ENCODE measurements at places on chromosomes 1 and 21. TPM values are rescaled to one million over a fixed set of nuclear protein-coding genes. Genes with fewer than 3 reads are reported as not detected.

DNA sequence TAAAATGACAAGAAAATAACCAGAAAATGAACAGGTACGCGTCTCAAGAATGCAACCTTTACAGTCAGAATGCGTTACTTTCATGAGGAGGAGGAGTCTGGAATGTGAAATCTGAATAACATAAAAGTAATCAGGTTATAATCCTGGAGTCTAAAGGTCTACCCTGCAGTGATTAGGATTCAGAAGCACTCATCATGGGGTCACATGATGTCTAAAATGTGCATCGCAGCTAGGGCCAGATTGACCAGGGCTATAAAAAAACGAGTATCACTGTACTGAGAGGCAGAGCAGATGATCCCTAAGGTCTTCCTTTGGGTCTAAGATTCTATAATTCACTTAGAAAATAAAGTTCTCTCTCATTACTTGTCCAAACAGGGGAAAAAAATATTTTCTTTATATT lies 7.4 kb downstream of the EIF2D start:
- no peak for DNase-seq

GRCh38 chr1:993379-993995 lies 6.4 kb downstream of the HES4 start:
- no peak for DNase-seq

DNA sequence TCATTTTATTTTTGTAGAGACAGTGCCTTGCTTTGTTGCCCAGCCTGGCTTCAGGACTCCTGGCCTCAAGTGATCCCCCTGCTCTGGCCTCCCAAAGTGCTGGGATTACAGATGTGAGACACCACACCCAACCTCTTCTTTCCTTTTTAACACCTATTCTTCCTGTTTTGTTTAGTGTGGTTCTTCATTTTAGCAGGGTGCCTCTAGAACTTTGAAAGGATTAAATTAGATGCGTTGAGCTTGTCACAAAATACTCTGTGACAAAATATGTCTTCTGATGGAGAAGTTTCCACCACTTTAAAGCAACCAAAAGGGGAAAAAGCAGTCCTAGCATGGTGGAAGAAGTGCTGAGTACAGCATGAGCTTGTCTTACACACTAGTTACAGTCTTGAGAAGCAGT lies 42.0 kb downstream of the CDC14A start:
- DNase-seq = no peak

GRCh38 chr1:24043345-24044032 lies 63.4 kb upstream of the SRSF10 start:
- no peak for DNase-seq

DNA sequence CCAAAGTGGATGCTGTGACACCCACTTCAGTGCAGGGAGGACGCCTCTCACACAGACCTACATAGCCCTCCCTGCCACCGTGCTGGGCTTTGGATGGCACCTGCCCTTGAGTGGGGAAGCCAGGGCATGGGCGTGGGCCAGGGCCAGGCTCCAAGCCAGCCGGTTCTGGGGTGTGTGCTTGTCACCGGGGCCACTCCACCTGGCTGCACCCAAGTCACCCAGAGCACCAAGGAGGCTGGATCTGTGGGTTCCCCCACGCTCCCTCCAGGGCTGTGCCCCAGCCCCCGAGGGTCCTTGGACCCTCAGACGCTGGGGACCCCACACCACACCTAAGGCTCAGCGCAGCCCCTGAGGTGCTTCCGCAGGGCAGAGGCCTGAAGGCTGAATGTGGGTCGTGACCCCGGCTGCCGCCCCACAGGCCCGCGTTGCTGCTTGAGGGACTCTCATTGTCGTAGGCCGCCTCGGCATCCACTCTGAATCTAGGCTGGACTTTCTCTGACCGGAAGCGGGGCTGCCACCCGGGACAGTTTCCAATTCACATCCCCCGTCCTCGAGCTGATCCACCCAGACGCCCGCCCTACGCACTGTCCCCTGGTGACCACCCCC lies 1.5 kb downstream of the MXRA8 start:
- peak; percentile 34 for DNase-seq

GRCh38 chr1:247367786-247368422 lies 36.2 kb upstream of the ZNF496 start:
- DNase-seq = no peak

GRCh38 chr1:167105271-167106118 lies 11.6 kb downstream of the STYXL2 start:
- no peak for DNase-seq

CYP4A22 gene
- total RNA-seq = not detected

TTLL10 gene
- total RNA-seq = 4.0 TPM

Data from PC-9 (cell line).